LHCN-M2 (cell line): ENCODE measurements at places on chromosomes 2 and 18.

DNA sequence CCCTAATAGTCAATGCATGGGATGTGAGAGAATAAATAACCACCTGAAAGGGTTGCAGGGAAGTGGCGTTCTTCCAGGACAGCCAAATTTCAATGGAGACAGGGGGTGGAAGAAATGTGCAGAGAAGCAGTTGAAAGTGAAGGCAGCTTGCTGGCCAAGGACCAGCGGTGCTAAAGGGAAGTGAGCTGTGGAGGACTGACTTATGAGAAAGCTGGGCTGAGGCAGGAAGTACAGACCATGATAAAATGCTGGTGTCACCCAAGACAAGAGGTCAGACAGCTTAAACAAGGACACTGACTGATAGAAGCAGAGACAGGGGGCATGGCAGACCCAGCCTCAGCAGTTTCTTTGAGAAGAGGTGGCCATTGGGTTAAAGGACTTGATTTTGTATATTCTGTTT is 106.7 kb downstream of the DTNB start:
- DNase-seq = no peak

- no peak for DNase-seq
Observed at GRCh38 chr2:134282629-134283400, 28.9 kb downstream of the MGAT5 start.

DNA sequence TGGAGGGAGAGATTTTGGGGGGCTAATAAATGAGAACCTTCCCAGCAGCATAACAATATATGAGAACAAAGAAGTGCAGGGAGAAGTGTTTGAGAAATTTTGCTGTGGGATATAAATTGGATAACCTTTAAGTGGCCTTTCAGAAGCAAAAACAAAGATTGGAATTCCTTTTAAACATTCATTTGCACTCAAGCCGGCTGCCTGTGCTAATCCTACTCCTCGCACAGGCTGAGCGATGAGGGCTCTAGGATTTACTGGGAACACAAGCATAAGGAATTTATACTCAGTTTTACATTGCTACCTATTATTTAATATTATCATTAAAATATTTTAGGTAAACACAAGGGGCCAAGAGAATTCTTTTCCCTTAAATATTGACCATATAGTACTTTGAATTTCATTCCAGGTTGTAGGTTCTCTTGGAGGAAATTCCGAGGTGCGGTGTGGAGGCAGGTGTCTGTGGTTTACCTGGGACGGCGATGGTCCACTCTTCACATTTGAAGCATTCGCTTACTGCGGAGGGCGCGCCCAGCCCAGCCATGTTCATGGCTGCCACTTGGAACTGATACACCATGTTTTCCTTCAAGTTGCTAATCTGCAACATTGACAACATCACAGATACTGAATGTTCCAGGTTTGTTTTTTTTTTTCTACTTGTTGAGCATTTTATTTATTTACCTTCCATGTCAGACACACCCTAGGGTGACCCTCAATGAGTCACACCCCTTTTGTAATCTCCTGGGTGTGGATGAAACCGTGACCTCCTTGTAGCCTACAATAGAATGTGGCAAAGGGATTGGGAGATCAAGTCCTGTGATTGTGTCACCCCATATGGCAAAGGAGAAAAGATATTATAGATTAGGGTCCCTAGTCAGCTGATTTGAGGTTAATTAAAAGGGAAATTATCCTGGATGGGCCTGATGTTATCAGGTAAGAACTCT is 100.1 kb downstream of the MYOM1 start:
- peak; percentile 10 for DNase-seq

DNA sequence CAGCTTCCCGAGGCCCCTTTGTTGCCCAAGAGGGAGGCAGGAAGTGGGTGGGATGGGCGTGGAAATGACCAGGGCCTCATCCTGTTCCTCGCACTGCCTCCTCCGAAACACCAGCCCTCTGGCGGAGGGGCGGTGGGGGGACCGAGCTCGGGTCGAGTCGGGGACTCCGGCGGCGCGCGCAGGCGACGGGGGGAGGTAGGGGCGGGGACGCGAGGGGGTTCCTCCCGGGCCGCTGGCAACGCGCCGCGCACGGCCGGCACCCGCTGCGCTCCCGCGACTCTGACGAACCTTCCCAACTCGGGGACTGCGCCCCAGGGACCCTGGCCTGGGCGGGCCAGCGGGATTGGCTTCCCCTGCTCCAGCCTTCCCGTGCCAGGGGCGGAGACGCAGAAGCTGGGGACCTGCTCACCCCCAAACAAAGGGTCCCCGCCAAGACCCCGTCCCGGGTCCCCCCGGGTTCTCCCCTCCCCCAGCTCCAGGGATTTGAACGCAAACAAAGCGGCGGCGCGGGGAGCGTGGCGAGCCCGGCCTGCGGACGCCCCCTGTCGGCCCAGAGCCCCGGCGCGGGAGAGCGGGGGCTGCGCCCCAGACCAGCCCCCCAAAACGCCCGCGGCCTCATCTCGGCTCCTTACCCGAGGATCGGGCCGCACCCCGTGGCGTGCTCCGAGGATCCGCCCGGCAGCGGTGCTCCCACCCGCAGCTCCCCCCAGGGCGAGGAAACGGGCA is 1.2 kb downstream of the SEMA4C start:
- DNase-seq = peak; percentile 90

GRCh38 chr2:224927011-224927410 is 115.3 kb downstream of the DOCK10 start:
- DNase-seq = no peak
